ENCODE measurements at places on chromosomes 7 and 10.

GRCh38 chr10:71343392-71343773 is 24.3 kb downstream of the SLC29A3 start:
- DNase-seq = no peak

- no peak for DNase-seq
Measured at GRCh38 chr10:91700273-91700672, 67.4 kb upstream of the PPP1R3C start.

DNA sequence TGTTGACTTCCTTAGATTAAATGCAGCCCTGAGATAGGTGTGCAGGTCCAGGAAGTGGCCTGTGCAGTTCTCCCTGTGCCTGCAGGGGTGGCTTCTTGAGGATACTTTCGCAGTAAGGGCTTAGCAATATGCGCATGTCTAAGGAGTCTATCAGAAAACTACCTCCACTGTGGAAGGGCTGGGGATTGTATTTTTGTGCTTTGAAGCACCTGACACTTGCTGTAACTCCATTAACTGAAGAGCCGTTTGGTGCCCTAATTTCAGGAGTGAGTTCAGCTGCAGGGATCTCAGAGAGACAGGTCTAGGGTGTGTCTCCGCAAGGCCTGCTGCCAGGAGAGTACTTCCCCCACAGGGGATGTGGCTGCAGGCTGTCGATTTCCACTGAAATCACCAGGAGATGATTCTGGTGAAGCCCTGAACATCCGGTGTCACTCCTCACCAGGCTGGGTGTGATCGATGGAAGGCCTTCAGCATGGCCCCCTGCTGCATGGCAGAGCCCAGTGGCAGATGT is 35.5 kb downstream of the IKZF1 start:
- no peak for DNase-seq

DNA sequence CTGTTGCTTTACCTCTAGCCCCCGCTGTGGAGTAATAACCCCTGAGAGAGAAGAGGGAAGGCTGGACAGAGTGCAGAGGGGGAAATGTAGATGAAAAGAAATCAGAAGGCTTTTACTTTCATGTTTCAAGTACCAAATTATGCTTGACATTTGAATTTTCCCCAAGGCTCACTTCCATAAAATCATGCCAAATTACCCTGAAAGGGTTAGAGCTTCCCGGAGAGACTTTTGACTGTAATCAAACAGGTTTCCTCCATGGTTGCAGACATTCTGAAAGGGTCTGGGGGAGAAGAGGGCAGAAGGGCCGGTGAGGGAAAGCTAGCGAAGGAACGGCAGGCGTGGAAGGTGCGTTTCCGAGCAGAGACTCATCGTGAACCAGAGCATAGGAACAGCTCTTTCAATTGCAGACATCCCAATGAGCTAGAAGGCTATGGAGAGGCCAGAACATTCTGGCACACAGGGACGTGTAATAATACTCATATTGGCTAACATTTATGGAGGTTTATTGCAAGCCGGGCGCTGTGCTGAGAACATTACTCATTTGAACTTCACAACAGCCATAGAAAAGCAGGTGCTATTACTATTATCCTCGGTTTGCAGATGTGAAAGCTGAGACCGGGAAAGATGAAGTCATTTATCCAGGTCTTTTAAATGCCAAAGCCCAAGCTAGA is 620.8 kb upstream of the AUTS2 start:
- DNase-seq = no peak

GRCh38 chr7:121384265-121384664 is 11.8 kb downstream of the FAM3C start:
- DNase-seq = no peak

GRCh38 chr10:99526861-99527504 is 5.8 kb upstream of the NKX2-3 start:
- no peak for DNase-seq

DNA sequence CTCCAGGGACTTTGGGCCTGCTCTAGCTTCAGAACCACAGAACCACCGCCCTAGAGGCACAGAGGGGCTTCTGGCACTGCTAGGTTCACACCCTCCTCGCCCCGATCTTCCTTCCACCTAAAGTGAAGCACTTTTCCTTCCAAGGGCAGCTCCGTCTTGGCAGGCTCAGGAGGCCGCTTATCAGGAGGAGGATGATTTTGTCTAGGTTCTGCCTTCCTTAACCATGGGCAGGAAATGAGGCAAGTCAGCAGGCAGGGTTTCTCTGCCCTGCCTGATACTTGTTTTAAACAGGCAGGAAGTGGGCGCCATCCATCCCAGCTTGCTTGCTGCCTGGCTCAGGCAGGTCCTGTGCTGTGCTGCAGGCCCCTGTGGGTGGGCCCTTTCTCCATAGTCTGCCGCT is 8.3 kb upstream of the ATP6V0E2 start:
- DNase-seq = no peak
